GM12891 (cell line): ENCODE measurements at places on chromosomes 2 and 18.

DNA sequence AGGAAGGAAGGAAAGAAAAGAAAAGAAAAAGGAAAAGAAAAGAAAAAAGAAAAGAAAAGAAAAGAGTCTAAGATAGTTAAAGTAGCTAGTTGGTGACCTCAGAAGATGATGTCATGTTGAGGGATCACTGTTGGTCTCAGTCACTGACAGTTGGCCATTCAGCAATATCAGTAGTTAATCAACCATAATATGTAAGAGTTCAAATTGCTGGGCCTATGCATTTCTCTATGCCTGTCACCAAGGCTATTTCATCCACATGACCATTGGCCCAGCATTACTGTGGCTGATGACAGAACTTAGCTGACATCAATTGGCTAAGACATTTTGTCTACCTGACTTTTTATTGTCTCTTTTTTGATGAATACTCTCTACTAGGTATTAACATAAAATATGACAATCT is 435.5 kb upstream of the CRIM1 start:
- no peak for DNase-seq

GRCh38 chr2:233973786-233974185 is 56.6 kb downstream of the TRPM8 start:
- no peak for DNase-seq

DNA sequence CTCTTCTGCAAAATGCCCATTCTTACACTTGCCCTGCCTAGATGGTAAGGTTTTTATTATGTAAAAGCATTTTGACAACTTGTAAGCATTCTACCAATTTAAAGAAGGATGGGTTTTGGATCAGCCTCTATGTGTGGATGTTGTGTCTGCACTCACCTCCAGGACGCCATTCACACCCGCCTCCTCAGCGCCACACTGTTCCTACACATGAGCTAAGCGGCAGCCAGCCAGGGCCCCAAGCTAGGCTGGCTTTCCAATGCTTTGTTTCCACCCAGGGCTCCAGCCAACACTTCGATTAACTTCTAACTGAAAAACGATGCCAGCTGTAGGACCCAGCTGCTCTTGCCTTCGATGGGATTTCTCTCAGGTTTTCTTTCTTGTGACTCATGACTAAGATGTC is 73.3 kb upstream of the FZD7 start:
- DNase-seq, result no peak

DNA sequence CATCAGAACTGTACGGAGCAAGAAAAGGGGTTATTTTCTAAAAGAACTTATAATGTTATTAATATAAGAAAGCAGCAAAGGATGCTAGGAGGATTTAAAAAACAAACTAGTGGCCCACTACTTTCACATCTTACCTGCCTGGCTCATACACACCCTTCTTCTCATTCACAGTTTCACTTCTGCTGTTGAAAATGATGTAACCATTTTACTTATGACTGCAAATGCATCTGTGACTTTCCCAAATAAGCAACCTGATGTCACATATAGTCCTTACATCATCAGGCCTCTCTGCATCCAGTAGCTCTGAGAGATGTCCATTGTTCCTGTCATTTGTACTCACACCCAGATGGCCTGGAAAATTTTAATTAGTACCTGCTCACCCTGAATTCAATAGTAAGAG is 101.8 kb upstream of the MYO3B start:
- DNase-seq, result peak; percentile 11

- no peak for DNase-seq
Observed at GRCh38 chr2:145007093-145007959, 487.4 kb upstream of the ZEB2 start.

GRCh38 chr2:203893401-203893800 is 25.8 kb downstream of the CTLA4 start:
- no peak for DNase-seq

- no peak for DNase-seq
Observed at GRCh38 chr2:101710471-101711318, 13.2 kb downstream of the MAP4K4 start.

GRCh38 chr2:135142323-135142722 is 90.2 kb downstream of the RAB3GAP1 start:
- DNase-seq, result no peak

DNA sequence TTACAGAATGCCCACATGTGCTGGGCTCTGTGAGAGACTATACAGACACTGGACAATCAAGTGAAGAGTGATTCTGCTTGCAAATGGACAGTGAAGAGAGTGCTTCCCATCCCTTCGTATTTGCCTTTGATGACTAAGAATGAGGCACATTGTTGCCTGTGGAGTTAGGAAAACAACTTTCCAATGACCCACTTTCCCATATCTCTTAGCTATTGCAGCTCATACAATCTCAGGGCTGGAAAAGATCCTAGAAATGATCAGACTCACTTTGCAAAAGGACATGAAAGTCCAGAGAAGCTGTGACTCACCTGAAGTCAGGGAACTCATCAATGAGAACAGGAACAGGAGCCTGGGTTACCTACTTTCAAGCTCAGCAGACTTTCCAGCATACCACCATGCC is 440.5 kb upstream of the TCF4 start:
- DNase-seq, result no peak

- no peak for DNase-seq
Observed at GRCh38 chr2:11646530-11646929, 23.5 kb downstream of the NTSR2 start.

DNA sequence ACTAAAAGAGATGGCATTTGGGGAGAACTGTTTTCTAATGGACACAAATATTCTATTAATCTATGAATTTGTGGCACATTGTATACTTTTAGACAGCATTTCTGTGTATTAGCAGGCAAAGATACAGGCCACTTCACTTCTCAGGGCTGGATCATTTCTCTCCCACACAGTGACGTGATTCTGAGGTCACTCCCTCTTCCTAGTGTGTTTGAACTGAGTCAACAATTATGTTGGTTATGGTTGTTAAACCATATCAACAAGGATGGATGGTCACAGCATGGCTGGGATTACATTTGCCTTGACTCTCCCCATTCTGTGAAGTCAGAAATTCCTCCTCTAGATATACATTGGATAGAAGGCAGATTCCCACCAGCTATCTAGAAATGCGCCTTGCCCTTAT is 11.6 kb downstream of the NOSTRIN start:
- no peak for DNase-seq

- no peak for DNase-seq
Observed at GRCh38 chr2:232880764-232881351, 10.8 kb downstream of the SNORC start.

DNA sequence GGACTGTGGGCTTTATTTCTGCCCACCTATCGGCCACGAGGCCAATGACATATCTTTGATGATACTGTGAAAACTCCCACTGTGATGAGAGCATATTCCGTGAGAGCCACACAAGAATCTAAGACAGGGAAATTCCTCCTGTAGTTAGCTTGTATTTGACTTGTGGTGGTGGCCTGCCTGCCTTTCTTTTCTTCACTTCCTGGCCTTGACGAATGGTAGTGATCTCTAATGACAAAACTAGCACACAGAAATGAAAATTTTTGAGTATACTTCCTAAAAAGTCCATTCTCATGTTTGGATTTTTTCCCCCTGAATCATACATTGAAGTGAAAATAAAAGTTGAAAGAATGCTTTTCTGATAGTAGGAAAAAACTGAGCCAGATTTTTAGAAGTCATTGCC is 94.4 kb downstream of the MGAT5 start:
- no peak for DNase-seq

DNA sequence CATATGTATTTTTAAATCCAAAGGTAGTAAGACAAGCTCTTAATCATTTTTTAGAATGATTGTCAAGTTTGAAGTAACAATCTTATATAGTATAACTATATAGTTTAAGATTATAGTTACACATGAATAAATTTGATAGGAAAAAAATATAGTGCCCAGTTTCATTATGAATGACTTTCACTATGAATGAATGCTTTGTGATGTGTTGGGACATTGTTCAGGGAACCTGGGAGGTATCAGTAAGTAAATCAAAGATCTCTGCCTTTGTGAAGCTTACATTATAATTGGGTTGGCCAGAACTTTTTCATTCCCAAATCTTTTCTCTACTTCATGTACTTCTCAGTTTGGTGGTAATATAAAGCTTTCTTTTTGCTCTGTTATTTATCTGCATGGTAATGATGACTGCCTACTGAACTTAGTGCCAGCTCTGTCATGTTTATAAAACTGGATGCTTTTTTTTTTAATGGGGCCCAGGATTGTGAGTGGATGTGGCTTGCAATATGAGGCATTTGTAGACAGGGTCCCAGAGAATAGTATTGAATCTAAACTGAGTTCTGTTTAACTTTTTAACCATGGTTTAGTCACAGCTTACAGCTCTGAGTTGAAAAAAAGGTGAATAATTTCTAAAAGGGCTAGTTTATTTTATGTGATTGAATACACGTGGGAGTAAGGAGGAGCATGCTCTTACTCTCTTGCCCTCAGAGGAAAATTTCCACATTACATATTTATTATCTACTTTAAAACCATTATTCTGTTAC is 23.3 kb downstream of the GLS start:
- no peak for DNase-seq

DNA sequence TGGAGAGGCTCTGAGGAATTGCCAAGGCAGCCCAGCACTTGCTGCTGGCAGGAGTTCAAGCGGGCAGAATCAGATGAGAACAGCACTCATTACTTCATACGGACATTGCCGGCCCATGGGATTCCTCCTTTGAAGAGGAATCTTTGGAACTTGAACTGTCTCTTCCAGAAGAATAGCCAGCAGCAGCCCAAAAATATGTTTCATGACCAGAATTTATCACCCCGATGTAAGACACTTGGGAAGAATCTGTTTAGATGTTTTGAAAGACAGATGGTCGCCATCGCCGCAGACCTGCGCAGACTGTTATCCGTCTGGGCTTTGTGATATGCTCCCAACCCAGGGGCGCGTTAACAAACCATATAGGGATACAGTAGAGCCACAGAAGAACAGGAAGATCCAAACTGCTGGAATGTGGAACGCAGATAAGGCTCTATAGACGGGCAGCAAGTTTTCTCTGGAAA is 3.7 kb upstream of the ADI1 start:
- no peak for DNase-seq

DNA sequence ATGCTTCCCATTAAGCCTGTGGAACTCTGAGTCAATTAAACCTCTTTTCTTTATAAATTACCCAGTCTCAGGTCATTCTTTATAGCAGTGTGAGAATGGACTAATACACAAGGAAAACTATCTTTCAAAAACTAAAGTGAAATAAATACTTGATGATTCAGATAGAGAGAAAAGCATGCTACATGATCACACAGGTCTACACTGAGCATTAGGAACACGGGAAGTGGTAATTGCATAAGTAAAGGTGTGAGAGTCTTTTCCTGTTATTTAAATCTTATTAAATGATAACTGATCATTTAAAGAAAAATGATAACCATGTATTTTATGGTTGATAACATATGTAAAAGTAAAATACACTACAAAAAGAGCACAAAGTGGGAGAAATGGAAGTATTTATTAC is 812.0 kb upstream of the RAB6C start:
- DNase-seq, result no peak

DNA sequence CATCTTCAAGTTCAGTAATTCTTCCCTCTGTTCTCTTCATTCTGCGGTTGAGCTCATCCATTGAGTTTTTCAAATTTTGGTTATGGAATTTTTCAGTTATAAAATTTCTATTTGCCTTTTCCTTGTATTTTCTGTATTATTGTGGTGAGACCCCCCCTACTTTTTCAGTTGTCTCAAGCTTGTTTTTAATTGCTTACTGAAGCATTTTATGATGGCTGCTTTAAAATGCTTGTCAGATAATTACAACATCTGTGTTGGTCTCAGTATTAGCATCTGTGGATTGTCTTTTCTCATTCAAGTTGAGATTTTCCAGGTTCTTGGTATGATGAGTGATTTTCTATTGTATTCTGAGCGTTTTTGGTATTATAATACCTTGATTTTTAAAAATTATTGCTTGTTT is 121.2 kb upstream of the REV1 start:
- no peak for DNase-seq

GRCh38 chr18:76658627-76659026 is 163.6 kb upstream of the ZNF516 start:
- peak; percentile 43 for DNase-seq
